Retina (tissue), 1 donor: ENCODE measurements at places on chromosomes 3 and 15.

DNA sequence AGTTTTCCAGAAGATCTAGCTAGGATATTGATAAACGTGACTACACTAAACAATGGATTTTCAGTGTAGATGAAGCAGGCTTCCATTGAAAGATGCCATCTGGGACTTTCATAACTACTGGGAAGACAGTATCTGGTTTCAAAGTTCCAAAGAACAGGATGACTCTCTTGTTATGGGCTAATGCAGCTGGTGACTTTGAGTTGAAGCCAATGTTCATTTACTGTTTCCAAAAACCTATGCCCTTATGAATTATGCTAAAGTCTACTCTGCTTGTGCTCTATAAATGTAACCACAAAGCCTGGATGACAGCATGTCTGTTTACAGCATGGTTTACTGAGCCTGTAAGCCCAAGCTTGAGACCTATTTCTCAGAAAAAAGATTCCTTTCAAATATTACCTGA is 245.4 kb downstream of the GBE1 start:
- no peak for DNase-seq

- no peak for DNase-seq
Observed at GRCh38 chr15:69988541-69989225, 109.0 kb downstream of the TLE3 start.

- no peak for DNase-seq
Observed at GRCh38 chr3:24490151-24490550, 4.5 kb downstream of the THRB start.

DNA sequence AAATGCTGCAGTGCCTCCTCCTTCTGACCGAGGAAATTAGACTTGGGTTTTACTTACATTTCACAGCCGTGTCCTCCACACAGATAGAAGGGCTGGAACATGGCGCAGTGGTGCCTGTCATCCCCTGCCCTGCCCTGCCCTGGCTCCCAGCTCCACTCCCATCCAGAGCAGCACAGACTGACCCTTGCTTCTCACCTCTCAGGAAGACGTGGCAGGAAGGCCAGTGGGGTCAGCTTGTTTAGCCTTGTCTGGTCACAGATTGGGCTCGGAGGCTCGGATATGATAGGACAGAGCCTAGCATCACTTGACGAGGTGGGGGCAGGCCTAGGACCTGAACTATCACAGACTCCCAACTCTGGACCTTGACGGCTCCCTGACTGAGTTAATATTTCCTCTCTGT is 88.5 kb downstream of the LINGO1 start:
- peak; percentile 12 for DNase-seq

DNA sequence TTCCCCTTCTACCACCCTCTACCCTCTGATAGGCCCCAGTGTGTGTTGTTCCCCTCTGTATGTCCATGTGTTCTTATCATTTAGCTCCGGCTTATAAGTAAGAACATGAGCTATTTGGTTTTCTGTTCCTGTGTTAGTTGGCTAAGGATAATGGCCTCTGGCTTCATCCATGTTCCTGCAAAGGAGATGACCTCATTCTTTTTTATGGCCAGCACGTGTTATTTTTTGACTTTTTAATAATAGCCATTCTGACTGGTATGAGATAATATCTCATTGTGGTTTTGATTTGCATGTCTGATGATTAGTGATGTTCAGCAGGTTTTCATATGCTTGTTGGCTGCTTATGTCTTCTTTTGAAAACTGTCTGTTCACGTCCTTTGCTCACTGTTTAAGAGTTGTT is 63.1 kb upstream of the NPHP3 start:
- no peak for DNase-seq

DNA sequence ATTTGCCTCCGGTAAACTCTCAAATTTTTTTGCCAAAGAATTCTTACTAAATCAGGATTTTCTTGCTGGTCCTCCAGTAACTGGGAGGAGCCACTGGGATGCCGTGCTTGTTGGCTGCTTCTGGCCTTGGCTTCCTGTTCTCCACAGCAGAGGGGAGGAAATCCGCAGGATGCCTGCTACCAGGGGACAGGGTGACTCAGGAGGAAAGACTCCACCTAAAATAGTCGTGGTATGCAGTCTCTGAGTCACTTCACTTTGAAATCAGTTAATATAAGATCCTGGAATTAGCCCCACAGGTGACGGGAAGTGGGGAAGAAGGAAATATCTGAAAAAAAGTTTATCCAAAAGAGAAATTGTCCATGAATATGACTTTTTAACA is 6.5 kb upstream of the TM4SF18 start:
- no peak for DNase-seq

- DNase-seq = no peak
Observed at GRCh38 chr3:31997500-31997899, 15.9 kb downstream of the ZNF860 start.

DNA sequence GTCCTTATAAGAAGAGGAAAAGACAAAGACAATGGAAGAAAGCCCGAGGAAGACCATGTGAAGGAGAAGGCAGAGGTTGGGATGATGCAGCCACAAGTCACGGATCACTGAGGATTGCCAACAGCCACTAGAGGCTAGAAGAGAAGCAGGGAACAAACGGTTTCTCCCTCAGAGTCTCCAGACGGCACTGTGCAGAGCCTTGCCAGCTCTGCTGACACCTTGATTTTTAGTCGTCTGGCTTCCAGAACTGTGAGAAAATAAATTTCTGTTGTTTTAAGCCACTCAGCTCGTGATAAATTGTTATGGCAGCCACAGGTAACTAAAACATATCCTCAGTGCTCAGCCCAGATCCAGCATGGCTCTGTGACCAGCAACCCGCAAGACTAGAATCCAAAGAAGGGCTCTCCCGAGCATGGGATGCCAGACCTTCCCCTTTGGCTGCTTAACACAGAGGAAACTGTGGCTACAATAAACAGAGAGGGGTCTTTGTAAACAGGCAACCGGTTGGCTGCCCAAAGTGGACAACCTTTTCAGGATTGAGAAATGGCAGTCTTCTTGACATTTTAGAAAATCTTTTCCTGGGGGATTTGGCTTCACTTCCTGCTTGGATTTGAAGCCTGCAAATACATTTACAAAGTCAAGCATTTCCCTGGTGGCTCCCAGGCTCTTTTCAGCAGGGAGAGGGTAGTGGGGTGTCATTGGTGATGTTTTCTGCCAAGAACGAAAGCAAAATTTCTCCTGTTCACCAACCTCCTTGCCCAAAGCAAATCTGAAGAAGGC is 88.7 kb upstream of the ADPGK start:
- no peak for DNase-seq

GRCh38 chr15:48616216-48616615 is 29.3 kb downstream of the FBN1 start:
- no peak for DNase-seq

- no peak for DNase-seq
Observed at GRCh38 chr15:47473832-47474231, 243.5 kb upstream of the SEMA6D start.

DNA sequence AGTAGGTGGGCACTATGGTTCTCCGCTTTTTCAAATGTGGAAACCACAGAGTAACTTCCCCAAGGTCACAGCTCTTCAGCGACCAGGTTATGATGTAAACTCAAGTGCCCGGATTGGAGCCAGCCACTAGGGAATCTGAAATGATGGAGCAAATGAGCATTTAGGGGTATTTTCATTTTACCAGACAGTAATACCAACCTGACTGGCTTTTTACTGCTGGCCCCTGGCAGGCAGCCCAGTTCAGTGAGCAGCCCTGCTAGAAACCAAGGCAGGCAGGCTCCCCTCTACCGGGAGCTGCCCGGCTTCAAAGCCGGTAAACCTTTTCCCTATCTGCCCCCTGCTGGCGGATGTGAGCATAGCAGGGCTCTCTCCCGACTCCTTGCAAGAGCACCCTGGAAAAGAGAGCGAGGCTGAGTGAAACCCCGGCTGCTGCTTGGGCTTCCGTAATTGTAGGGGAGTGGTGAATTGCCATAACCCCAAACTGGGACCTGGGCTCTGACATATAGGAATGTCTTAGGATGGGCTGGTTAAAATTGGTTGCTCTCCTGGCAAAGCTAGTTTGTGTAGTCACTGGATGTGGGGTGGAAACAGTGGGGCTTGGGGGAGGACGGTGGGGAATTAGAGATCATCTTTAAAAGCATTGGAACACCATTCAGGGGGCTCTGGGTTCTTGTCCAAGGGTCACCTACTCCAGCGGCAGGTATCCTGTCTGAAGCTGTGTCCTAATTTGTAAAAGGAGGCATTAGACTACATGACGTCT is 98.0 kb upstream of the TNFAIP8L3 start:
- peak; percentile 85 for DNase-seq
